A172 (cell line): ENCODE measurements at places on chromosomes 3 and 15. TPM values are rescaled to one million over a fixed set of nuclear protein-coding genes. Genes with fewer than 3 reads are reported as not detected.

The CNTN6 gene
- total RNA-seq, result not detected in 2 replicates

The LRRK1 gene
- total RNA-seq, result 1.9 and 5.3 TPM in 2 replicates

The COLQ gene
- total RNA-seq, result not detected in 2 replicates

The HRG gene
- total RNA-seq, result not detected in 2 replicates

The SCAP gene
- 55.1 and 60.6 TPM in 2 replicates for total RNA-seq

The TTLL13 gene
- total RNA-seq, result not detected in 2 replicates

The ADAMTS7 gene
- total RNA-seq, result 6.0 and 12.2 TPM in 2 replicates

The GRK7 gene
- not detected in 2 replicates for total RNA-seq

The EDC3 gene
- 5.8 and 7.1 TPM in 2 replicates for total RNA-seq

The CLDN18 gene
- total RNA-seq, result 0.07 and 0.26 TPM in 2 replicates

The TRIM42 gene
- total RNA-seq, result not detected in 2 replicates

The IL17RB gene
- not detected in 2 replicates for total RNA-seq

GRCh38 chr3:123618768-123619484, 34.1 kb upstream of the HACD2 start:
- DNase-seq, result peak; percentile 40

GRCh38 chr3:24288496-24289236, 206.0 kb downstream of the THRB start:
- no peak for DNase-seq

DNA sequence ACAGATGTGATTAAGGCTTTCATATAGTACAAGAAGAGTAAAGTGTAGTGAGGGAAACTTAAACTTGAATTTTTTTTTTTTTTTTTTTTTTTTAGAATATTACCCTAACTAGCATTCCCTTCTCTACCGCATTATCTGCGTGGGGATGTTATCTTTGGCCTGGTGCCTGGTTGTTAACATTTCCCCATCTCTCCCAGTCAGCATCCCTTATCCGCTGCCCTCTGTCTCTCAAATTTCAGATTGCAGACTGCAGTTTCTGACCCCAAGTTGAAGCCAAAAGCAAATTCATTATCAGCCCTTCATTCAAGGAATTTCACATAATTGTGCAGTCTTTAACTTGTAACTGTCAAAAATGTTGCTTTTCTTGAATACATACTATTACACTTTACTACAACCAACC, 353.0 kb downstream of the PLOD2 start:
- peak; percentile 20 for DNase-seq

GRCh38 chr3:97927704-97928103, 44.5 kb downstream of the RIOX2 start:
- DNase-seq, result no peak

GRCh38 chr15:71256934-71257664, 141.8 kb downstream of the THSD4 start:
- no peak for DNase-seq

DNA sequence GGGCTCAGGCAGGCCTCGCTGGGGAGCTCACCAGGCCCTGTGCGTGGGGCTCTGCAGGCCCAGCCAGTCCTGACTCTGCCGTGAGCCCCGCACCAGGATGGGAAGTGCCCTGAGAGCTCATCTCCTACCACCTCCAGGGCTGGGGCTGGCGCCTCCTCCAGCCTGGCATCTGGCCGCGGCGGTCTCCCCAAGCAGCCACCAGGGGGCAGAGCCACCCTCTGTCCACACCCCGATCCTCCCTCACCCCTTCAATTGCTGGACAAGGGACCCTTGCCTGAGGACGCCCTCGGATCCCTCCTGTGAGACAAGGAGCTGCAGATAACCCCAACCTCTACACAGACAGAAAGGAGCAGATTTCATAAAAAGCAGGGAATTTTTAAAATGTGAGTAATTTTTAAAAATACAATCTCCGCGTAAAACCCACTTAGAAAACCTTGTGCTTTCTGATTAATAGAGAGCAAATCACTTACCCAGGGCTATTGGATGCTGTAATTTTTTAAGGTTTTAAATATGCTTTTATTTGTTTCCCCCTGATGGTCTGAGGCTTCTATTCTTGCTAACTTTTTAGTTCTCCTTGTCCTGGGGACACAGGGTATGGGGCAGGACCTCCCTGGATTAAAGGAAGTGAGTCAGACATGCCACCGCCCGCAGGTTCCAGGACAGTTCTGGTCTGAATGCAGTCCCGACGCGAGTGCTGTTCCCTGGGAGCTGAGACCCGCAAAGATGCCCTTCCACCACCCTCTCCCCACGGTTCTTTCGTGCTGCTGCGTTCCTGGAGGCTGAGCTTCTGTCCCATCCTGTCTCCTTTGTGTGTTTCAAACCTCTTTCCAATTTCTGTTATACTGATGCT, 52.3 kb upstream of the CHRNA7 start:
- peak; percentile 46 for DNase-seq

GRCh38 chr3:142844339-142844977, 44.4 kb downstream of the PCOLCE2 start:
- peak; percentile 53 for DNase-seq

GRCh38 chr3:10140996-10141546, 507 bp upstream of the VHL start:
- DNase-seq, result no peak

- DNase-seq, result no peak
These were observed 50.4 kb downstream of the GHSR start for GRCh38 chr3:172397716-172398405.

- DNase-seq, result no peak
These were observed 39.9 kb downstream of the NKIRAS1 start for GRCh38 chr3:23876923-23877322.

- no peak for DNase-seq
These were observed 215.8 kb downstream of the DPH6 start for GRCh38 chr15:35330048-35330695.

DNA sequence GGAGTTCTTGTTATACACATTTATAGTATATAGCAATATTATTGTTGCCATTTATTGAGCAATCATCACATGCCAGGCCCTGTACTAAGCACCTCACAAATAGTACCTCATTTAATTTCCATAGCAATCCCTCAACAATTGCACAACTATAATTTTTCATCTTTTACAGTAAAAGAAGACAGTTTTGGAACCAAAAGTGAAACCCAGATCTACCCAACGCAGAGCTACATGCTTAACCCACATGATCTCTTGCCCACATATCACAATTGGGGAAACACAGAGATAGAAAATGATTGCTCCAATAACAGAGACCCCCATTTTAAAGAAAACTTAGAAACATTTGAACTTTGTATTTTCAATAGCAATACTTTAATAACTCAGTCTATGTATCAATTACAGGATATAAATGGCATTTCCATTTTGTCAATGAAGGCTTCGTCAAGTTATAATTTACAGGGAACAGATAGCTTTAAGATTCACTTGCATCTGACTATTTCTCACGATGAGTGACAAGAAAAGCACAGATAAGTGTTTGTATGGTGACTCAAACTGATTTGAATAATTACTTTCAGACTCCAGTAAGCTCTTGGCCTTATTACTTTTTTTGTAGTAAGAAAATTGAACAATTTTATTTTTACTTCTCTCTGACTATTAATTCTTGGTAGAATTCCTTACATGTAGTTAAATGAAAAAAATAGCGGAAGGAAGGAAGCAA, 38.7 kb upstream of the CCDC50 start:
- no peak for DNase-seq

DNA sequence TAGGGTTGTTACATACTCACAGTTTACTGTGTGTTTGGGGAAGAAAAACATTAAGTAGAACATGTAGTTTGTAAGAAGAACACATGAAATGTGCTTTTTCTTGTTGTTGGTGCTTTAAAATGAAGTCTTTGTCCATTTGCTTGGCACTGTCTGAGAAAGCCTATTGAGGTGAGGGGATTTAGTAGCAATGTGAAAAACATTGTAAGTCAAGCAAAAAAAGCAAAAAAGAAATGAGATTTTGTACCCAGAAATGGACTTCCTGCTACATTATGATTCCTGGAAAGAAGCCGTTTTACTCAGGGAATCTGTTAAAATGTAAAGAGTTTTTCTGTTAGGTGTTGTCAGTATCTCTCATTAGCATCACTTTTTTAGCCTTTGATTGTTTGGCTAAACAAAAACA, 59.9 kb downstream of the KAT2B start:
- no peak for DNase-seq

DNA sequence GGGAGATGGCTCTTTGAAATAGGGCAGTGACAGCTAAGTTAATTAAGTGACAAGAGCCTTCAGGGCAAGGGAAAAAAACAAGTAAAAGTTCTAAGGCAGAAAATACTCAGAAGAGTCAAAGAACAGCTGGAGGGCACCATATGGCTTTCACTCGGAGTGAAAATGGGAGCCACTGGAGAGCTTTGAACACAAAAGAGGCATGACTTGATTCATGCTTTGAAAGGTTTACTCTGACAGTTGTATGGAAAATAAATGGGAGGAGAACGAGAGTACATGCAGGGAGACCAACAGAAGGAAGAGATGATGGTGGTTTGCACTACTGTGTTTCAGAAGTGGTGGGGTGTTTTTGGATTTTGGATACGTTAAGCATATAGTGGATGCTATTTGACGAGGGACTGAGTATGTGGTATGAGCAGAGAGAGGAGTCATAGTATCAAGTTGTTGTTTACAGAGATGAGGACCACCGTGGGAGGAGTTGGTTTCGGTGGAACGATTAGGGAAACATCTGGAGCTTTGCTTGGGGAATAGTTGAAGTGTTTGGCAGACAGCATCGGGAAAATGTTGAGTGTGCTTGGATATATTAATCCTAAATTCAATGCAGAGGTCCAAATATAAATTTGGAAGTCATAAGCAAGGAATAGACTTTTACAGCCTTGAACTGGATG, 411.5 kb downstream of the GABRG3 start:
- no peak for DNase-seq

- DNase-seq, result no peak
These were observed 48.1 kb downstream of the DPPA2 start for GRCh38 chr3:109268181-109268580.

DNA sequence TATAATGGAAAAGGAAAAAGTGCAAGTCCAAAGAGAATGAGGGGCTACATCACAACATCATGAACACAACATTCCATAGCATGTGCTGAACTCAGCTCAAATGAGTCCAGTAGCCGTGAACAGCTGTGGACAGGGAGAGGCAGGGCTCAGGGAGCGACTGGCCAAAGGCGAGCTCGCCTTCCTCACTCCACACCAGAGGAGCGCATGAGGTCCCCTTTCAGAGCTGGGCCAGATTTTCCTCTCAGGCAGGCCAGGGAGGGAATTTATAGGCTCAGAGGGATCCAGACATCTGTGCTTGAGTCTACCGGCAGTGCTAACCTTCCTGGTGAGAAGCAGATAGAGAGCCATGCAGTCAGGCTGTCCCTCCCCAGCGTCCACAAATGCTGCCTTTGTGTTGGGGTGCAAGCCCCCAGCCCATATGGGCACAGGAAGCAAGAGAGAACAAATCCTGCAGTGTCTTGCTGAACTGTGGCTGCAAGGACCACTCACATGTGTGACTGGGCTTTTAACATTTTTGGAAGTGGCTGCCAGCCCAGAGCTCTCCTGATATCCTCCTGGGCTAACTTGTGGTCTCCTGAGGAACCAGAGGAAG, 32.5 kb downstream of the ARHGEF3 start:
- no peak for DNase-seq

DNA sequence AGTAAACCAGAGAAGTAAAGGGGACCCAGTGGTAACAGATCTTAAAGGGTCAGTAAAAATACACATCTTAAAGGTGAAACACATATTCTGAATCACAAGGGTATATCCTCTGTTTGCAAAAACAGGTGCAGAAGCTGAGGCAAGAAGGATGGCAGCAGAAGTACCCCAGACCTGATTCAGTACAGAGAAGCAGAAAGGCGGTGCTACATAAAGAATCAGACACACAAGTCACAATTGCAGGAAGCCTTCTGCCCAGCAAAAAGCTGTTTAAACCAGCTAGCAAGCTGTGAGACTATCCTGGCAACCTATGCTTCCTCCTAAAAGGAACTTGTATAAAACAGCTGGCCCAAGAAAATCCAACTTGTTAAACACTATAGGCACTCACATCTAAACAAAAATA, 49.4 kb downstream of the ZNF280D start:
- DNase-seq, result no peak

DNA sequence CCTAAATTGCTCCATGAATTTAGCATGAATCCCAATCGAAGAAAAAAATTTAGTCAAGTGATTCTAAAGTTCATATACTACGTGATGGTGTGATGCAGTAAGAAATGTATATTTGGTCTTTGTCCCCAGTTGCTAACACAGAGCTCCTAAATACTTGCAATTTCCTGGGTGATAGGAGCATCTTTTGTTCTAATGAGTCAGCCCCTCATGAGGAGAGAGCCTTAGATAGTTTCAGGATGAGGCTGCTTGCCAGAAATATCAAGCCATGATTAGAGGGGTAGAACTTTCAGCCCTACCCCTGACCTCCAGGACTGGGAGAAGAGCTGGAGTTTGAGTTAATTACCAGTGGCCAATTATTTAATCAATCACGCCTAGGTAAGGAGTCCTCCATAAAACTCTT, 170.2 kb downstream of the PDE8A start:
- DNase-seq, result no peak

GRCh38 chr15:41558400-41559238, at the start of gene TYRO3:
Gene TYRO3 (plus strand): TSS chr15:41559212. CDS start chr15:41559258, 46 bp downstream.
- no peak for DNase-seq

GRCh38 chr3:82198009-82198408, 436.6 kb upstream of the GBE1 start:
- no peak for DNase-seq

DNA sequence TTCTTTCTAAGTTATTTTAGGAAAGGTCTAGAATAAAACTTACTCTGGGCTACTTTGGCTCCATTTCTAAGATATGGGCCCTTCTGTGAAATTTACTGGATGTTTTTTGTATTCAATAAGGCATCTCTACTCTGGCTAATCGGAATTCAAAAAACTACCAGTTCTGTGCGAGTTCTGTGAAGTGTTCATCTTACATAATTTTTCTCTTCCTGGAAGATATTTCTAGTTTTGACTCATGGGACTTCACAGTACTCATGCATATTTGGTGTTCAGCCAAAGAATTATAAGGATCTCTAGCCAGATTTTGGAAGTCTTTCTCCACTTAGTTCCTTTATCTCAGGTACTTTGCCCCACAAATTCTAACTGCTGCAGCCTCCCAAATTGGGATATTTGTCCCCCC, 46.4 kb upstream of the MBNL1 start:
- DNase-seq, result no peak

GRCh38 chr15:72271895-72272212, 500 bp downstream of the PARP6 start:
- DNase-seq, result peak; percentile 18

GRCh38 chr3:46615050-46615775, 2.9 kb downstream of the FAM240A start:
- no peak for DNase-seq

DNA sequence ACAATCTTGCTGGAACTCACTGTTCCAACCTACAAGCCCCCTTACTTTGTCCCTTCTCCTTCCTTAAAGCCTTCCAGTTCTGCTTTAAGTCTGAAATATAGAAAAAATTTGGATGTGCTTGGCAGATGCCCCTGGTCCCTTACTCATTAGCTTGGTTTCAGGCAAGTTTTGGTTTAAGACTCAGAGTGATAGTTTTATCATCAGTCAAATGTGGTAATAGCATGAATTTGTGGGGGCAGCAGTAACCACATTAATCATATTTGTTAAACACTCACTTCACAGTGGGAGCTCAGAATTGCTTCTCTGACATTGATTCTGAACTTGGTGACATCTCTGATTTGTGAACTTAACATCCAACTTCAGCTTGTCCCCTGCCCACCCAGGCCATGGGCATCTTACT, 58.3 kb upstream of the ALDH1A3 start:
- DNase-seq, result no peak
